ENCODE measurements at places on chromosomes 1 and 21. TPM values are rescaled to one million over a fixed set of nuclear protein-coding genes. Genes with fewer than 3 reads are reported as not detected.

The ACP6 gene
- 16.2 TPM for total RNA-seq

The FASLG gene
- 0.20 TPM for total RNA-seq

The OPRD1 gene
- 0.28 TPM for total RNA-seq

GRCh38 chr1:62050165-62050564, 144.5 kb upstream of the L1TD1 start:
- H3K27me3 ChIP-seq, result no peaks in the 10 kb centered on the region
- no peak for DNase-seq
- peaks cover 3% of the 10 kb centered on the region for H3K4me1 ChIP-seq
- H3K4me3 ChIP-seq, result no peak overlapping the region
- no peaks in the 10 kb centered on the region for H3K36me3 ChIP-seq

DNA sequence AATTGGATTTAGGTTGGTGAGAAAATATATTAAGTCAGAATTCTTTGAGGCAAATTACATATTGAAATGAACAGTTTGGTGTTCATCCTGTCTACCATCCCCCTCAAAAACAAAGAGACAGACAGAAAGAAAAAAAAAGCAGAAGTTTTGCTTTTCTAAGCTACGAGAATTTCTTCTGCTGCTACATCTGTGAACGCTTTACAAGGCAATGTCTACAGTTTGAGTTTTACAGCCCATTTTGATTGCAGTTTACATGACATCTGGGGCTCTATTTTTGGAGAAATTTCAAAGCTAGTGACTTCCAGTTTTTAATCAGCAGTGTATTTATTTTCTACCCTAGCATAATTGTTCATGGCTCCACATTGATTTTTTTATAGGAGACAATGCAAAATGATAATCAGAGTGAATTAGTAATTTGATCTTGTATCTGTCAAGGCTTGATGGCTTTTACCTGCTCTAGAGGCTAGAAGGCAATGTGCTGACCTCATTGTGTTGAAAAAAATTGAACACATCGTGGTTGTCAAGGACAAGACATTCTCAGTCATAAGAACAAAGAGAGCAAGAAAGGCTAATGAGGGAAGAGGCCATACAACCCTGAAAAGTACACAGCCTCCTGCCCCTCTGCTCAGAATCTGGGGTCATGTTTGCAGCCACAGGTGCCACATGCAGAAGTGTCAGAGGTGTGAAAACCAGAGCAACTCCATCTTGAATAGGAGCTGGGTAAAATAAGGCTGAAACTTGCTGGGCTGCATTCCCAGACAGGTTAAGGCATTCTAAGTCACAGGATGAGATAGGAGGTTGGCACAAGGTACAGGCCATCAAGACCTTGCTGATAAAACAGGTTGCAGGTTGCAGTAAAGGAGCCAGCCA, 201.0 kb upstream of the CAMK1G start:
- no peaks in the 10 kb centered on the region for H3K36me3 ChIP-seq
- no peak overlapping the region for H3K4me3 ChIP-seq
- H3K27me3 ChIP-seq, result no peaks in the 10 kb centered on the region
- DNase-seq, result no peak

DNA sequence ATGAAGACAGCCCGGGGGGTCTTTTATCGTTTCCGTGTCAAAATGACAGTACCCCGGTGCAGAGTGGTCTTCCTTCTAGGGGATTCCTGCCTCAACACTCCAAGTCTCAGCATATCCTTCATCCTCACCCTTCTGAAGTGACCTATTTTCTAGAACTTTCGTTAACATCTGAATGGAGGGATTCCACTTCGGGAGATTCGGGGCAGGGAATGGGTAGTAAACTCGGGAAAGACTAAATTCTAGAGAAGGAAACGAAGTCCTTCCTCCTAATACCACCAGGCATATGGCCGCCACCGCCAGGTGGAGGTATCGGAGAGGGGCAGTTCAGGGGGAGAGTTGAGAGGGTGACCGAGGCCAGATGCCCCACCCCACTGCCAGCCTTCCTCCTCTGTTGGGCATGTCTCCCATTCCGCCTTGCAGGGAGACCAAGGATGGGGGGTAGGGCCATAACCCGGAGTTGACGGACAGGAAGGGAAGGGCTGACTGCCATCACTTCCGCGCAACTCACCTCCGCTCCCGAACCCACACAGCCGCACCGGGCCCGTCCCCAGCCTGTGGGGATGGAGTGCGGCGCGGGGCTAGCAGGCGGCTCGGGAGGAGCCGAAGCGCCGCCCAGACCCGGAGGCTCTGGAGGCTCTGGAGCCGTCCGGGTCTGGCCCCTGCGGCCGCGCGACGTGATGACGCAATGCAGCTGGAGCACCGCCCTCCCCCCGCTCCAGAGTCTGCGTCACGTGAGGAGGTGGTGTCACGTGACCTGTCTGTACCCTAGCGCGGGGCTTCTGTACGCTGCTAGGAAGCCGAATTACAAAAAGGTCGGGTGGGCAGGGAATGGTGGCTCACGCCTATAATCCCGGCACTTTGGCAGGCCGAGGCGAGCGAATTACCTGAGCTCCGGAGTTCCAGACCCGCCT, at the start of gene KLHL12:
Gene KLHL12, minus strand, starts transcription at position 654 of the 911 bp plus-strand sequence. CDS start 2,072 bp downstream, outside the sequence.
- H3K4me1 ChIP-seq, result peaks cover 6% of the 10 kb centered on the region
- H3K4me3 ChIP-seq, result peak within 1 kb of the TSS; percentile 98
- H3K27me3 ChIP-seq, result no peaks in the 10 kb centered on the region
- peak; percentile 89 for DNase-seq
- H3K27ac ChIP-seq, result peak within 1 kb of the TSS; percentile 91

GRCh38 chr1:172544481-172545104, 11.6 kb downstream of the SUCO start:
- peaks cover 4% of the 10 kb centered on the region for H3K36me3 ChIP-seq
- H3K27me3 ChIP-seq, result no peaks in the 10 kb centered on the region
- H3K27ac ChIP-seq, result no peak overlapping the region
- H3K4me1 ChIP-seq, result peaks cover 6% of the 10 kb centered on the region
- no peak overlapping the region for H3K4me3 ChIP-seq
- DNase-seq, result no peak

- peaks cover 5% of the 10 kb centered on the region for H3K27me3 ChIP-seq
- peaks cover 14% of the 10 kb centered on the region for H3K4me1 ChIP-seq
- DNase-seq, result no peak
- H3K4me3 ChIP-seq, result no peak overlapping the region
Measured at GRCh38 chr1:212670882-212671281, 28.8 kb downstream of the BATF3 start.

DNA sequence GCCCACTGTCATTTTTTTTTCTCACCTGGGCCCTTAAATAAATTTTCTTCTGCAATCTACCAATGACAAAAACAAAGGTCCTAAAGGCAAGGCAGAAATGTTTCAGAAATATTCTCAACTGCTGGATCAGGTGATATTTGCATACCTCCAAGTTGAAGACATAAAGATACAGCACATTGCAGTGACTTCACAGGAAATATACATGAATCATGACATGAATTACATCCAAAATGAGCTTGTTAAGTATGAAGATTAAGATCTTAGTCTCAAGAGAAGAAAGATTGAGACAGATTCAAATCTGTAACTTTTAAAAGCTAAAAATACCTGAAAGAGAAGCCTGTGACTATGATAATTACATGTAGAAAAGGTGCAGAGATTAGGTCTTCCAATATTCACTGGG, 207.8 kb downstream of the SIPA1L2 start:
- H3K36me3 ChIP-seq, result peaks cover 17% of the 10 kb centered on the region
- H3K4me1 ChIP-seq, result peaks cover 6% of the 10 kb centered on the region
- DNase-seq, result no peak

GRCh38 chr1:9181176-9181906, 52.4 kb upstream of the GPR157 start:
- H3K36me3 ChIP-seq, result no peaks in the 10 kb centered on the region
- H3K27ac ChIP-seq, result no peak overlapping the region
- peaks cover 25% of the 10 kb centered on the region for H3K4me1 ChIP-seq
- H3K4me3 ChIP-seq, result peak overlapping the region; percentile 44
- DNase-seq, result no peak

GRCh38 chr1:43258370-43258769, 11.4 kb upstream of the TMEM125 start:
- H3K4me1 ChIP-seq, result no peaks in the 10 kb centered on the region
- no peak for DNase-seq
- H3K27me3 ChIP-seq, result no peaks in the 10 kb centered on the region
- no peak overlapping the region for H3K27ac ChIP-seq

Measured in spinal cord (tissue), 10 donors.